Stimulated activated naive CD8-positive, alpha-beta T cell treated with anti-CD3 and anti-CD28 coated beads, Interleukin-15, amount 100 ng/mL, for 72 hours (primary cell): ENCODE measurements at places on chromosomes 5 and 9.

DNA sequence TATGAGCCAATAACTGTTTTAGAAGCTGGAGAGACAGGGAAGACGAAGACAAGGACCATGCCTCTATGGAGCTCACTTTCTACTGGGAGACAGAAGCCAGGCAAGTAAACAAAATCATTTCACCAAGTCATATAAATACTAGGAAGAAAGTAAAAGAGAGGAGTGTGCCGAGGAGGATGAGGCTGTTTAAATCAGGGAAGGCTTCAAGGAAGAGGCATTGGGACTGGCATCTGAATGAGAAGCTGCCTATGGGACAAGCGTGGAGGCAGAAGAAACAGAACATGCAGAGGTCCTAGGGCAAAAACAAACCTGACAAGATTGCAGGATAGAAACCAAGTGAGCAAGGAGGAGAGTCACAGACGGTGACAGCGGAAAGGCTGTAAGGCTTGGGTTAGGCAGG is 68.1 kb upstream of the CPLX2 start:
- DNase-seq = no peak

DNA sequence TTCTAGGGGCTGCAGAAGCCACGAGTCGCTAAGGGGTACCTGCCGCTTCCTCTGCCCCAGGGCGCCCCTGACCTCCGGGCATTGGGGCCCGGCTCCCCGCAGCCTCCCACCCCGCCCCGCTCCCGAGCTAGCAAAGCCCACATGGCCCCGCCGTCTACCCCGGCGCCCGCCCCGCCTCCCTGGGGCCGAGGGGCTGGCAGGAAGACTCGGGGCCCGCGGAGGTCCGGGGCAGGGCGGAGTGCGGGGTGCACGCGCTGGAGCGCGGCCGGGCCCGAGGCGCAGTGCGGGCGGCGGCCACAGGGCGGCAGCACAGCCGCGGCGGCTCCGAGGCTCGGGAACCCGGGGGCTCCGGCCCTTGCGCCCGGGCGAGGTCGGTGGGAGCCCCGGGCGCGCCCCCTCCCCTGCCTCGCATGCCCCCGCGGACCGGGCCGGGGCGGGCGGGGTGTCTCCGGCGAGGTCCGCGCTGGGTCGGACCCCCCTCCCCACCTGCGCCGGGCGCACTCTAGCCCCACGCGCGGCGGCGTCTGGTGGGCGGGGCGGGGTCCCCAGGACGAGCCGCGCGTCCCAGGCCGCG is 6.7 kb downstream of the NRARP start:
- DNase-seq = peak; percentile 55

GRCh38 chr5:41683181-41683580 is 172.8 kb upstream of the PLCXD3 start:
- peak; percentile 9 for DNase-seq

- DNase-seq = no peak
Observed at GRCh38 chr5:1324719-1325190, 20.1 kb downstream of the CLPTM1L start.

DNA sequence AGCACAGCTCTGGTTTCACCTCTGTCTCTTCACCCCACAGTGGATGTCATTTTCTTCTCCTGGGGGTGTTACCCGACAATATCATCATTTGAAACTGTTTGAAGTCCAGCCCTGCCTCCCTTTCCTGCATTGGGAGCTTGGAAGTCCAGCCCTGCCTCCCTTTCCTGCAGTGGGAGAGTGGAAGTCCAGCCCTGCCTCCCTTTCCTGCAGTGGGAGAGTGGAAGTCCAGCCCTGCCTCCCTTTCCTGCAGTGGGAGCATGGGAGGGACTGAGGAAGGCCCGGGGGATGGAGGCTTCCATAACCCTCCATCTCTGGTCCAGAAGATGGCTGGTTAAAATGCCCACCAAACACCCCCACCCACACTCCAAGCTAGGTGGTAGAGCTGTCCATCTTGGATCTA is 59.8 kb downstream of the SYK start:
- no peak for DNase-seq

DNA sequence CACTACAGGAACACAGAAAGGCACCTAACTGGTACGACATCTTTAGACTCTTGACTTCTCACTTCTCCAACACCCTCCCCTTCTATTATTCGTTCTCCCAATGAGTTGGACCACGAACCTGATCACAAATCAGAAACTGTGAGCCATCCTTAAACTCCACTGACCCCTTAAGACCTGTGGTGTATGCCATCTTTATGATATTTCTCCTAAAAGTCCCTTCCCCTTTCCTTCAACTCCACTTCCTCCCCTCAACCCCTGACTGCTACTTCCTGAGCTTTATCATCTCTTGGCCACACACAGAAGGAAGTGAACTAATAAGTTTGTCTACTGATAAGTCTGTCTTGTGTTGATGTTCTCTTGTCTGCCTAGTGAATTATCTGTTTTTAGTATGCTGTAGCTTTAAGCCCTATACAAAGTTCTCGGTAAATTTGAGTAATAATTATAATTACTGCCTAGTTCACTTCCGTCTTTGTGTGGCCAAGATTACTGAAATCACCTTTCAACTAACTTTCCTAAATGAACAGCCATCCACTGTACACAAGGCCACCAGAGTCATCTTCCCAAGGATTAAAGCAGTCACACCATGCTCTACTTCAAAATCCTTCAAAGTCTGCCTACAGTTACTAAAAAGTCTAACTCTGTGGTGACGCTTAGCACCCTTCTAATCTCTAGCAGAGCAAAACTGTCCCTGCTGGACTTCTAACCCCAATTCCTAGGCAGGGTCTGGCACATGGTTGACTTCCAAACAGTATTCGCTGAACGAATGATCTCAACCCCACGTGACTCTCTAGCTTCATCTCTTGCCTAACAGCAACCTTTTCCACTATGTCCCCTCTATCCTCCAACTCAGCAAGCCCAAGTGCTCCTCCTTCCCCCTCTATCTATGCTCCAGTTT is 23.2 kb downstream of the ELOVL7 start:
- DNase-seq = no peak

GRCh38 chr5:133366438-133366837 is 245.9 kb downstream of the FSTL4 start:
- no peak for DNase-seq

GRCh38 chr5:71471193-71471592 is 15.7 kb downstream of the BDP1 start:
- DNase-seq = no peak

- no peak for DNase-seq
Observed at GRCh38 chr5:106940986-106941385, 729.8 kb downstream of the EFNA5 start.

DNA sequence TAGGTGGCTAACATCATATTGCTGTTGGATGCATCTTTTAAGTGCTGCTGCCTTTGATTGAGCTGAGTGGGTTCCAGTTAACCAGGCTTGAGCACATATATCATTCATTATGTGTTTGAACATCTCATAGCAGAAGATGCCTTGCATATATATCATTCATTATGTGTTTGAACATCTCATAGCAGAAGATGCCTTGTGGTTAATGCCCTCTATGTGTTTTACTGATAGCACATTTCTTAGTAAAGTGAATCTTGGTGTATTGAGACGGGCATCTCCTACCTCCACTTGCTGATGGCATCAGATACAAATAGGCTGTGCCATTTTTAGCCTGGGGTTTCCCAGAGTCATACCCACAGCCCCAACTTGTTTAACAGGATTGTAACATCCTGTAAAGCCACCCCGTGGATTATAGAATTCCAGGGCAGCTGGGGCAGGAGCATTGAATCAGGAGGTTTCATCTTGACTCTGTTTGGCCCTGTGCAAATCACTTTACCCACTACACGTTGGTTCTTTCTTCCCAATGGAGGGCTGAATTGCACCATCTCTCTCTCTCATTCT is 26.5 kb downstream of the MTAP start:
- DNase-seq = no peak

- DNase-seq = no peak
Observed at GRCh38 chr9:365436-365835, 150.8 kb downstream of the DOCK8 start.

DNA sequence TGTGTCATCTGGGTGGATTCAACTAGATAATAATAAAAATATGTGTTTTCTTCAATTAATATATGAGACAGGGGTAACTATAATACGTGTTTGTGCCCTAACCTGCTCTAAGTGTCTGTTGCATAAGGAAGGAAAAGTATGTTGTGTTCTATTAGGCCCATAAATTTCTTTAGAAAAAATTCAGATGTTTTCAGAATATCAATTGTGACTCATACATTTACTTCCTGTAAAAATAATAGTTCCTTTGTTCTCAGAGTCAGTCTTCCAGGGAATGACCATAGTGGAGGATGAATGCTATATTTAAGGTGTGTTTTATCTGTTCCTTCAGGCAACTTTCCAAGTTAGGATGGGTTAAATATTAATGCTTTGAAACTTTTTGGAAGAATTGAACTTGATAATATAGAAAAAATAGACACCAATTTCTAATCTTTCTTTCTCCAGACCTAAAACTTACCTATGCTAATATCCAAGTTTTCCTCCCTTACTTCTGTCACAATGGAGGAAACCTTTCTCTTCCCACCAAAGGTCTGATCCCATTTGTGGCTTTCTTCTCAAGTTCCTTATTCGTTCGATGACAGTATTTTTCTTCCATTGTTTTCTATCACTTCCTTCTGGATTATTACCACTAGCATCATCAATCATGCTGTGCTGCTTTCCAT is 49.9 kb downstream of the ISL1 start:
- no peak for DNase-seq

- DNase-seq = no peak
Observed at GRCh38 chr5:58056546-58056945, 403.3 kb downstream of the PLK2 start.

DNA sequence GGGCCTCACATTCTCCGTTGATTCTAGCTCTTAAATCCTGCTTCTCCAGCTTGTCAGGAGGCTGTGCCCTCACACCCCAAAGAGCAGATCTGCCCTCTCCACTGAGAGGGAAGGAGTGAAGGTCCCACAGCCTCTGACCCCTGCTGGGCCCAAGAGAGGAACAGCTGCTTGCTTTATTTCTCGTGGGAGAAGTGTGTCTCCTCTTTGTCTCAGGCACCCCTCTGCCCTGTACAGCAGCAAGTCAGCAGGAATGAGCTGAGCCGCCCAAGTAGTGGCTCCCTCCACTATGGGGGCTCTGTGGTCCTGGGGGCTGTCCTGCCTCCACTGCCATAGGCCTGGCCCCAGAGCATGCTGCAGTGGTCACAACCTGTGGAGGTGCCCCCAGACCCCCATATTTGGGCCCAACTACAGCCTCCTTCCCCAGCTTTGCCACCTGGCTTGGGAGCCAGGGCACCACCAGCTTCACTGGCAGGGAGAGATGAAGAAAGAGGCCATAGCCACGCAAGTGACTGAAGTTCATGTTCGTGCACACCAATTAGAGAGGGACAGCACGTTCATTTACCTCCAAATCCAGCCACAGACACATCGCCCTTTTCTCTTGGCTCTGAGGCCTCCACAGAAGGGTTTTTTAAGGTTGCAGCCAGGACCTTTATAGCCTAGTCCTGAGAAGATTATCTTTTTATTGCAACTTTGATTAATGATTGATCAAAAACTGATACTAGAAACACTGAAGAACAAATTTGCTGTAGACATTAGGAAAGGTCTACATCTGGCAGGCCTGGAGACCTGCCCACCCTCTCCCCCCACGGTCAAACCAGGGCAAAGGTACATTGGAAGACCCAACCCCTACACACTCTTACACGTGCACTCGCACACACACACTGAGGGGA is 27.5 kb downstream of the IRF1 start:
- DNase-seq = no peak

GRCh38 chr9:94627287-94627686 is 12.0 kb downstream of the FBP1 start:
- no peak for DNase-seq

GRCh38 chr5:157618191-157618765 is 34.0 kb downstream of the SOX30 start:
- no peak for DNase-seq

DNA sequence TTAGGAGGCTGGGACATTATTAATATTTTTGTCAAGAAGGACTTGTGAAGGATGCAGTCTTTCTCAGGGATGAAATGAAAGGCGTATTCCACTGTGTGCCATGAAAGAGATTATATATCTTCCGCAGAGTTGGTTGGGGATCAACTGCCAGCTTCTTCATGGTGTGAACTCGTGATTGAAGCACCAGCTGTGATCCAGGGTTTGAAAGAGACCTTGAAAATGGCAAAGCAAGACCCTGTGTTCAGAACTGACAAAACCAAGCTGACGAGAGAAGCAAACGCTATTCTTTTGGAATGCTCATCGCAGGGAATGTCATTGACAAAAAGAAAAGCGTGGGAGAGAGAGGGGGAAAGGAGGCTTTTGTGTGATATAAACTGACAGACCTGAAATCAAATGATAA is 263.9 kb upstream of the ZNF608 start:
- DNase-seq = no peak

DNA sequence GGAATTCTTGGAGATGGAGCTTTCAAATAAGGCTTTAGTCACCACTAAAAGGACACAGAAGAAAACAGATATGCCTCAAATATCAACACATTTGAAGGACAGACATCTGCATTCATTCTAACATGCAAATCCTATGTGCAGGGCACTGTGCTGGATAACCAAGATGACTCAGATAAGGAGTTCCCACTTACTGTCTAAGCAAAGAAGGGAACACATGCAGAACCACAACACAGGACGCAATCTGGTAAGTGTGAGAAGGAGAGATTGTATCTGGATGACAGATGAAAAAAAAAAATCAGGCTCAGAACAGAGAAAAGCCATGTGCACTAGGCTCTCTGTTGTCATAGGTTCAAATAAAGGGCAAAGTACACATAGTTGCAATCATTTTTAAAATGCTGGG is 42.5 kb downstream of the ELAVL2 start:
- DNase-seq = no peak

- DNase-seq = no peak
Observed at GRCh38 chr5:56099346-56099745, 104.6 kb upstream of the IL6ST start.

DNA sequence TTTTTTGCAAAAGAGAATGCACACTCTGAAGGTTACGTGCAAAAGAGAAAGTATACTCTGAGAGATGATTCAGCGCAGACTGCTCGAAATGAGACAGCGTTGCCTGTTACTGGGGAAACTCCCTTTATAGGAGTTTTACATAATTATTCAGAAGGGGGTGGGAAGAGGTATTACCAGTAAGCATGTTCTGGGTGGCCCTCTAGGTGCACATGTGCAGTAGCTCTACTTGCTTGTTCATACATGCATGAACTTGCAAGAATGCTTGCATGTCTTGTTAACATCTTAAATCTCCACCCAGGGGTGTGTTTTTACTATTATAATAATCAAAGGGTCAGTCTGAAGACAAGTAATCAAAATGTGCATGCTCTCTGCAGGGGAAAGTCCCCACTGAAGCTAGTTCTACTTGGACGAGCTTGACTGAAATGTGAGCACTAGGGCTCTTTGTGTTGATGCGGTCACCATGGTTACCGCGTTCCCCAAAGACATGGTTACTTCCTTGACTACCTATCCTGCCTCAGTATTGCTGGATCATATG is 75.5 kb downstream of the SGCD start:
- peak; percentile 16 for DNase-seq

DNA sequence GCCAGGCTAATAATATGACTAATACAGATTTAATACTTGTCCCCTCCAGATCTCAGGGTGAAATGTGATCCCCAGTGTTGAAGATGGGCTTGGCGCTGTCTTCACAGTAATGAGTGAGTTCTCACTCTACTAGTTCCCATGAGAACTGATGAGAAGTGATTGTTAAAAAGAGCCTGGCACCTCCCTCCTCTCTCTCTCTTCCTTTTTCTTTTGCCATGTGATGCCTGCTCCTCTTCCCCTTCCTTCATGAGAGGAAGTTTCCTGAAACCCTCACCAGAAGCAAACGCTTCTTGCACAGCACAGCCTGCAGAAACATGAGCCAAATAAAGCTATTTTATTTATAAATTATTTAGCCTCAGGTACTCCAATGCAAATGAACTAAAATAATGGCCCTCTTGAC is 55.2 kb downstream of the GLDC start:
- no peak for DNase-seq

- no peak for DNase-seq
Observed at GRCh38 chr5:150311015-150311692, 8.4 kb upstream of the ARSI start.
